ENCODE measurements at places on chromosomes 6 and 20. TPM values are rescaled to one million over a fixed set of nuclear protein-coding genes. Genes with fewer than 3 reads are reported as not detected.

Gene BTN1A1
- total RNA-seq = not detected

Gene C20orf141
- total RNA-seq = not detected

Gene LHFPL5
- total RNA-seq = not detected

Gene EDN1
- 0.88 TPM for total RNA-seq

Gene CST4
- total RNA-seq = not detected

Gene HLA-G
- not detected for total RNA-seq

Gene TPX2
- 123 TPM for total RNA-seq
